Motor neuron (in vitro differentiated cells): ENCODE measurements at places on chromosomes 4 and X. TPM values are rescaled to one million over a fixed set of nuclear protein-coding genes. Genes with fewer than 3 reads are reported as not detected.
A peak's percentile ranks its signal among the peaks of the same experiment; 100 is the strongest.

CSTF2 gene
- 13.2 and 14.8 TPM in 2 replicates for total RNA-seq

YIPF7 gene
- not detected in 2 replicates for total RNA-seq

ETDB gene
- not detected in 2 replicates for total RNA-seq

MFAP3L gene
- 1.7 TPM in 2 replicates for total RNA-seq

LRIT3 gene
- total RNA-seq, result 0.21 and 0.26 TPM in 2 replicates

- no peak for ATAC-seq
These were observed 36.6 kb upstream of the HPSE start for GRCh38 chr4:83371235-83371634.

- ATAC-seq, result no peak
These were observed 114.7 kb downstream of the AFF1 start for GRCh38 chr4:87049508-87049907.

- no peak for ATAC-seq
These were observed 783.0 kb upstream of the AADAT start for GRCh38 chr4:170872794-170873193.

GRCh38 chr4:30402276-30402675 lies 317.9 kb upstream of the PCDH7 start:
- ATAC-seq, result no peak

- no peak for ATAC-seq
These were observed 1072.8 kb downstream of the PDHA2 start for GRCh38 chr4:96912716-96913115.

- peak; percentile 20 for ATAC-seq
These were observed 2.3 kb upstream of the NR3C2 start for GRCh38 chr4:148444296-148445070.

GRCh38 chr4:76977736-76978350 lies 28.3 kb downstream of the SEPTIN11 start:
- no peak for ATAC-seq

DNA sequence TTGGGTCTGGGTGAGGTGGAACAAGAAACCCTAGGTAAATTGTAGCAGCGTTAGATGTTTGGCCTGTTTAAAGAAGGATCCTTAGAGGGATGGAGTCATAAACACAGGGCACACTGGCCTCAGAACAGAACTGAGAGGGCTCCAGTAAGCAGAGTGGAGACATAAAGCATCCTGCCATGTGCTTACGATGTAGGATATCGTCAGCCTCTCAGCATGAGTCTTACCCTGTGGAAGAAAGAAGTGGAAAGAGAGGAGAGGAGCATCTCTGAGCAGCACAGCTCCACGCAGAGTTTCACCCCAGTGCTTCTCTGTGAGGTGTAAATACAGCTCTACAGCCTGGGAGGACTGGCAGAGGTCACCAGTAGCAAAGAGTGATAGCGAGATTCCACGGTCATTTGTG lies 27.8 kb upstream of the SORBS2 start:
- no peak for ATAC-seq

DNA sequence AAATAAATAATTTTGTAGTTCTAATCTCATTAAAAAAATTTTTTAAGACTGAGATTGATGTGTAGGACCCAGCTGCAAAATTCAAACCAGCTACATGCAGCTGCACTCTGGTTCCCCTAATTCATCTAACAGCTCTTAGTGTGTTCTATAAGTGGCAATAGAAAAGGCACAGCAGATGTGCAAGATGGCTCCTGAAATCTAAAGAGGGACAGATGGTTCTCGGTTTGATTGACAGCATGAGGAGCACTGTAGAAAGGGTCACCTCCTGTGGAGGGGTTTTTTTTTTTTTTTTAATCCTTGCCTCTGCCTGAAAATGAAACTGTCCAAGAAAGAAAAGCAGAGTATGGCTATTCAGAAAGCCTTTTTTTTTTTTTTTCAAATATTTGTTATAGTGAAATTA lies 16.9 kb upstream of the OCIAD1 start:
- ATAC-seq, result no peak

- no peak for ATAC-seq
These were observed 106.2 kb upstream of the FAT1 start for GRCh38 chr4:186829740-186830449.

- no peak for ATAC-seq
These were observed 516.8 kb upstream of the SPANXN1 start for GRCh38 chrX:144730471-144730870.

GRCh38 chrX:48695925-48696300 lies 621 bp upstream of the SUV39H1 start:
- peak; percentile 40 for ATAC-seq
